ENCODE measurements at places on chromosomes 16 and 17.

DNA sequence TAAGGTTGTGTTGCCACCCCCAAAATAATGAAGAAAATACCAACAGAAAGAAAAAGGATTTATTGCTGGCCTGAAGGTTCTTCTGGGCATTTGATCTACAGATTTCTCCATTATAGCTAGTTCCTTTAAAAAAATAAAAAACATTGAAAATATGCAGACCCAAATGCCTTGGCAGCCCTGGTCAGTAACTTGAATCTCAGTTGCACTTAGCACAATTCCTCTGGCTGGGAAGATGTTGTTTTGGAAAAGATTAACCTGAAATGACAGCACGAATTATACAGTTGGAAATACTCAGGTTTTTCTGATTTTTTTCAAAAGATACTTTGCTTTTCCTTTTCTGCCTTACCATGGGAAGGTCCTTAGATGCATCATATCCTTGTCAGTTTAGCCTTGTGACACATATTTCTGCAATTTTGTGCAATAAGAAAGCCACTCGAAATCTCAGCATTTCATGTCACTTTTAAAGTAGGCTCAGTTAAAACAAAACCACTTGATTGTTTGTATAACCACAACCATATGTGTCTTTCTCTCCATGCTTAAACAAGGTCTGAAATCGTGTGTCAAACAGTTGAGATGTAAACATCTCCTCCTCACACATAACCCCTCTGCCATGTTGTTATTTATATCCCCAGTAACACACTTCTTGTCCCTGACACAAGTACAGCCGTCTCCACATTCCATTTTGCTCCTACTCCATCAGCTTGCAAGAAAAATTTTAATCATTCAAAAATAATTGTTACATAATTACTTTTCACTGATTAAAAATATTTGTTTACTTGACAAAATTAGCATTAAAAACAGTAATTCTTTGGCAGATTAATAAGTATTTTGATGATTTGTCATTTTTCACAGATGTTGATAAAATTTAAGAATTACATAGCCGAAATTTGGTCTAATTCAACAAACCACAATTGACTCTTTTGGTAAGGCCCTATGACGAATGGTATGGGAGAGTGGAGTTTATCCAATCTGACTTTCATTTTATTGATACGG, 61.1 kb downstream of the SIAH1 start:
- no peak for DNase-seq

GRCh38 chr16:12458051-12458450, 345.6 kb downstream of the CPPED1 start:
- no peak for DNase-seq

- DNase-seq = no peak
Measured at GRCh38 chr16:88705801-88706228, 393 bp downstream of the RNF166 start.

- no peak for DNase-seq
Measured at GRCh38 chr16:12315330-12316136, 339.0 kb downstream of the SNX29 start.

DNA sequence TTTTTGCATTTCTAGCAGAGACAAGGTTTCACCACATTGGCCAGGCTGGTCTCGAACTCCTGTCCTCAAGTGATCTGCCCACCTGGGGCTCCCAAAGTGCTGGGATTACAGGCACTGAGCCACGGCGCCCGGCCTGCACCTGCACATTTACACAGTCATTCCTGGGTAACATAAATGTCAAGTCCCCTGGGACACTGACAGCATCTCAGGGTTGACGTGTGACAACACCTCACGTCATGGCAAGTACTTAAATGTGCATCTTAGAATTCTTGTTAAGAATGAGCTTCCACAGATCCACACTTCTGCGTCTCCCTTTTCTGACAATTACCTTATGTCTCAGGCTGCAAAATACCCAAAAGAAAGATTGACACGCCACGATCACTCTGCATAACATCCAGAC, 80.5 kb downstream of the ABR start:
- no peak for DNase-seq

DNA sequence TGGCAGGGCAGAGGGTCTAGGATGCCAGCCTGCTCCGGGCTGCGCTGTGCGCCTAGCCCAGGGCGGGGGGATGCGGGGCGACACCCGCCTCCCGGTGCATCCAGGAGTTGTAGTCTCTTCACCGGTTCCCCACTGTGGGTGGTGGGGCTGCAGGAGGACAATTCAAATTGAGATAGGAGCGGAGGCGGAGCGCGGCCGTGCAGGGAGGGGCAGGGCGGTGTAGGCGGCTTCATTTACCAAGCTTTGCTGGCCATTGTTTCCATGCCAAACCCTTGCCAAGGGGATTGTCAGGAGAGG, 2047.4 kb downstream of the TP53TG3F start:
- no peak for DNase-seq

DNA sequence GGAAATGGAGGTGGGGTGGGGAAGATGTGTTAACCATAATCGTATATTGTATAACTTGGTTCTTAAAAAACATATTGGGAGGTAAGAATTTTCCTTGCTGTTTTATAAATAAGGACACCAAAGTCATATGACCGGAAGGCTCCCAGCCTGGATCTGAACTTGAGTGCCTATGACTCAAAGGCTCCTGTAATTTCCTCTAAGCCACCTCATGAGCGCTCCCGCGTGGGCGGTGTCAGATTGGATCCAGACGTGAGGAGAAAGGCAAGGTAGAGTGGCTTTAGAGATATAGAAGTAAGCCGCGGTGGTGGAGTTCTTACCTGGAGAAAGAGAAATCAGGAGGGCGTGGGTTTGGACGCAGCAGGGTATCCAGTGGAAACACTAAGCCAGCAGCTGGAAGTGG, 196.2 kb upstream of the NLRP1 start:
- no peak for DNase-seq

DNA sequence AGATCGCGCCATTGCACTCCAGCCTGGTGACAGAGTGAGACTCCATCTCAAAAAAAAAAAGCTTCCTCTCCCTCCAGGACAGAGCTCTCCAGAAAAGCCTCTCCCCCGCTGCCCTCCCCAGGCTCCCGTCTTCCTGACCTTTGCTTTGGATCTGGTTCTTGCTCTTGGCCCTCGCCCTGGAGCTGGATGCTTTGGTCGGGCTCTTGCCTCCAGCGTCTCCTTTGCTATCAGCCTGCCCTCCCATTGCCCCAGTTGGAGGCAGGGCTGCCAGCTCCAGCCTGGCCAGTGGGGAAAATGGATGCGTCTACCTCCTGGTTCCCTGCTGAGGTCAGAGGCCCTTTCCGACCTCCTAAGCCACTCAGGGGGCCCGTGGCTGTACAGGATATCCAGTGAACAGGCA, 35.9 kb downstream of the TRARG1 start:
- no peak for DNase-seq

DNA sequence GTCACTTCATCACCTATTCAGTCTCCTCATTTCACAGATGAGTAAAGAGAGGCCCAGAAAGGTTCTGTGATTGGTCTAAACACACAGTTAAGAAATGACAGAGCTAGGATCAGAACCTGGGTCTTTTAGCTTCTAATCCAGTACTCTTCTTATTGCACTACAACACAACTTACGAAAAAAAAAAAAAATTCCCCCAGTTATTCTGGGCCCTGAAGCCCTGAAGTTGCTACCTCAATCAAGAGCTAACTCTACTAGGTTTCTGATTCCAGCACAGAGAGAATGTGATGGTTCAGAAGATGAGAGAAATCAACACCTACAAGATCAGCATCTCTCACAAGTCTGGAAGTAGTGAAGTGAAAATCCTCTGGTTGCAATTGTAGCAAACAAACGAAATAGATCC, 37.3 kb downstream of the GRB7 start:
- DNase-seq = no peak

- DNase-seq = no peak
Measured at GRCh38 chr17:40134184-40134583, 6.2 kb upstream of the CASC3 start.

DNA sequence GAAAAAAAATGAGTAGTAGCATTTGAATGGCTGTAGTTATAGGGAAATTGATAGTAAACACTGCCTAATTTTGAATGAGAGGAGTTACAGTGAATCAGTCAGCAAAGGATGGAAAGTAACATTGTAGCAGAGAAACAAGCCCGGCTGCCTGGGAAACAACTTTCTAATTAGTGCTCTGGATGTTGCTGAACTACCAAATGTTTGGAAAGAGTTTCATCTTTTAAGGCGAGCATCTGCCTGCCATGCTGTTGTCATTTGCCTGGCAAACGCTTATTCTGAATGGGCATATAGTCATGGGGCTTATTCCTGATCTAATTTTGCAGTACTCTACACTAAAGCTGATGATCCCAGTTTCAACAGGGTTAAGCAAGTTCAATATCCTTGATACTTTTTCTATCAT, 138.6 kb downstream of the CDH11 start:
- DNase-seq = no peak

DNA sequence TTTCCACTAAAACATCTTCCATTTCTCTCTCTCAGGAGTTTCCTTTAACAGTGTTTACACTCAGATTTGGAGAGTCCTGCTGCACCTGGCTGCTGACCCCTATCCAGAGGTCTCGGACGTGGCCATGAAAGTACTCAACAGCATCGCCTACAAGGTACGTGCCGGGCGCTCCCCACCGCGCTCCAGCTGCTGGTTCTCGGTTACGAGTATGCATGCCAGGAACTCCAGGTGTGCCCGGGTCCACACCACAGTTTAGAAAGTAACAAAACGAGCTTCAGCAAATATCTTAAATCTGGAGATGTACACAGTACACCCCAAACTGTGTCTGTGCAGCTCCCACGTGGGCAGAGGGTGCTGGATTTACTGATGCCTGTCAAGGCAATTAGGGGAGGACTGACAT, 82.9 kb upstream of the CHMP6 start:
- no peak for DNase-seq

GRCh38 chr17:82092995-82093751, 4.9 kb downstream of the FASN start:
- DNase-seq = no peak

GRCh38 chr16:64926476-64926875, 195.4 kb downstream of the CDH11 start:
- no peak for DNase-seq

DNA sequence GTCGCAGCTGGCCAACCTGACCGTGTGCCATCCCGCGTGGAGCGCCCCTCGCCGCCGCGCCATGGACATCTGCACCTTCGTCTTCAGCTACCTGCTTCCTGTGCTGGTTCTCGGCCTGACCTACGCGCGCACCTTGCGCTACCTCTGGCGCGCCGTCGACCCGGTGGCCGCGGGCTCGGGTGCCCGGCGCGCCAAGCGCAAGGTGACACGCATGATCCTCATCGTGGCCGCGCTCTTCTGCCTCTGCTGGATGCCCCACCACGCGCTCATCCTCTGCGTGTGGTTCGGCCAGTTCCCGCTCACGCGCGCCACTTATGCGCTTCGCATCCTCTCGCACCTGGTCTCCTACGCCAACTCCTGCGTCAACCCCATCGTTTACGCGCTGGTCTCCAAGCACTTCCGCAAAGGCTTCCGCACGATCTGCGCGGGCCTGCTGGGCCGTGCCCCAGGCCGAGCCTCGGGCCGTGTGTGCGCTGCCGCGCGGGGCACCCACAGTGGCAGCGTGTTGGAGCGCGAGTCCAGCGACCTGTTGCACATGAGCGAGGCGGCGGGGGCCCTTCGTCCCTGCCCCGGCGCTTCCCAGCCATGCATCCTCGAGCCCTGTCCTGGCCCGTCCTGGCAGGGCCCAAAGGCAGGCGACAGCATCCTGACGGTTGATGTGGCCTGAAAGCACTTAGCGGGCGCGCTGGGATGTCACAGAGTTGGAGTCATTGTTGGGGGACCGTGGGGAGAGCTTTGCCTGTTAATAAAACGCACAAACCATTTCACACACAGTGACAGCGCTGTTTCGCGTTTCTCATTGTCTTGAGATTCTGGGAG, 2.0 kb upstream of the ZACN start:
- DNase-seq = no peak

- no peak for DNase-seq
Measured at GRCh38 chr16:2070576-2071453, 23.0 kb downstream of the TSC2 start.

- no peak for DNase-seq
Measured at GRCh38 chr17:43382776-43383175, 16.0 kb upstream of the ARL4D start.

DNA sequence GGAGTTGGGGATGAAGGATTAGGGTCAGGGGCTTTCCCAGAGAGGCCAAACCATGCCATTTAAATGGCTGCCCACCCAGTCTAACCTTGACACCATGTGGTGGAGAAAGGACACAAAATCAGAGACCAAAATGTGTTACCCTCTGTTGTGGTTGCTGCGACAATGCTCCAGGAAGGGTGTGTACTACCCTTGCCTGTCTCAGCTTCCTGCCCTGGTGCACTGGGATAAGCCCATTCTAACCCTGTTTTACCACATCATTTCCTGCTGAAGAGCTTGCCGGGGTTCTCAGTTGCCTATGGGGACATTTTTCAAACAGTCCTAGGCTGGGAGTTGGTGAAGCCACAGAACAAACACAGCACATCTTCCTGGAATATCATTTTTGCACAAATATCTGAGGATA, 4.9 kb downstream of the OR4D1 start:
- DNase-seq = peak; percentile 93

DNA sequence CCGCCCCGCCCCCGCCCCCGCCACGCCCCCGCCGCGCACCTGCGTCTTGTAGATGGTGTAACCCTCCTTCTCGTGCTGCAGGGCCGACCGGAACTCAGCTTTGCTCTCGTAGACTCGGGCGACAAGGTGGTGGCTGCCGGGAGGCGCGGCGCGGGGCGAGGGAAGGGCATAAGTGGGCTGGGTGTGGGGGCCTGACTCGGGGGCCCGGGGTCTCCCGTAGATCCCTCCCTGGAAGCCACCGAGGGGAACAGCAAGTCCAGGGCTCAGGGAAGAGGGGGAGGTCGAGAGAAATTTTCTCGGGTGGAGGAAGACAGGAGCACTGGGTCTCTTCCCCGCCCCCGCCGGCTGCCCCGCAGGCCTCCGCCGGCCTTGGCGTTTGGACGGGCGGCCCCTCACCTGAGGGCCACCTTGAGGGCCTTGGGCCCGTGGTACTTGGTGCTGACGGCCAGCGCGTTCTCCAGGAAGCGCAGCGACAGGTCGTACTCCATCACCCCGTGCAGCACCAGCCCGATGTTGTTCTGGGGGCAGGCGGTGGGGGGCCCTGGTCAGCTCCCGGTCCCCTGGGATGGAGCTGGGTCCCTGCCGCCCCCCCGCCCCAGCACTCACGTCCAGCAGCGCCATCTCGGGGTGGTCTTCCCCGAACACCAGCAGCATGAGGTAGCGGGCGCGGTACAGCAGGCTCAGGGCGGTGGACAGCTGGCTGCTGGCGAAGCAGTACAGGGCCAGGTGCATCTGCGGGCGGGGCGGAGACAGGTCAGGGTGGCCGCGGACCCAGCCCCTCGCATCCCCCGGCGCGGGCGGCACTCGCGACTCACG, 19.4 kb downstream of the CLUH start:
- no peak for DNase-seq

DNA sequence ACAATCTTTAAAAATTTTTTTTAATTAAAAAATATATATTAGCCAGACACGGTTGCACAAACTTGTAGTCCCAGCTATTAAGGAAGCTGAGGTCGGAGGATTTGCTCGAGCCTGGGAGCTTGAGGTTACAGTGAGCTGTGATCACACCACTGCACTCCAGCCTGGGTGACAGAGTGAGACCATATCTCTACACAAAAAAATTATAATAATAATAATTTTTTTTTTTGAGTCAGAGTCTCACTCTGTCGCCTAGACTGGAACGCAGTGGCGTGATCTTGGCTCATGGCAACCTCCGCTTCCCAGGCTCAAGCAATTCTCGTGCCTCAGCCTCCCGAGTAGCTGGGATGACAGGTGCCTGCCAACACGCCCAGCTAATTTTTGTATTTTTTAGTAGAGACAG, 23.8 kb downstream of the LITAF start:
- no peak for DNase-seq

- DNase-seq = no peak
Measured at GRCh38 chr17:6047966-6048365, 22.2 kb upstream of the WSCD1 start.

- no peak for DNase-seq
Measured at GRCh38 chr17:81302861-81303333, 7.8 kb upstream of the SLC38A10 start.

GRCh38 chr17:30476726-30477082, 504 bp upstream of the GOSR1 start:
- no peak for DNase-seq

Measured in Kasumi-1 (cell line).